Activated CD8-positive, alpha-beta T cell treated with anti-CD3 and anti-CD28 coated beads for 36 hours (primary cell): ENCODE measurements at places on chromosomes 6 and 20. TPM values are rescaled to one million over a fixed set of nuclear protein-coding genes. Genes with fewer than 3 reads are reported as not detected.
A peak's percentile ranks its signal among the peaks of the same experiment; 100 is the strongest.

DNA sequence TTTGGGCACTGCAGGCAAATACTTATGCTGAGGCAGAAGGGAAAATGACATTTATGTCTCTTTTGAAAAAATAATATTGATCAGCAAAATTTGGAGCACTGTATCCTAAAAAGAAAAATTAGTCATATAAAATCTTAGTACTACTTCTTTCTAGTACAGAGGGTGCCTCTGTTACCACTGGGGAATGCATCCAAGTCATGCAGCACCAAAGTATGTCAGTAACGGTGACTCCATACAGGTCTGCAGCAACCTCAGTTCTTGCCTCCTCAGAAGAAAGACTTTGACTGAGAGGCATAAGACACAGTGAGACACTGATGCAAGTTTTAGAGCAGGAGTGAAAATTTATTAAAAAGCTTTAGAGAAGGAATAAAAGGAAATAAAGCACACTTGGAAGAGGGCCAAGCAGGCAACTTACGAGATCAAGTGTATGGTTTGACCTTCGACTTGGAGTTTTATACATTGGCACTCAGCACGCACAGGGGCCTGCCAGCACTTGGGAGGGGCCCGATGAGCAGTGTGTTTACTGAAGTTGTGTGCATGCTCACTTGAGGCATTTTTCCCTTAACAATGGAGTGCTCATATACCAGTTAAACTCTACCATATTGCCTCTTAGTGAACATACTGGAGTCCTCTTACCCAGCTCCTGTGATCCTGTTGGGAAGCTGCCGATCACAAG lies 1244.8 kb downstream of the EPHA7 start:
- no peak for DNase-seq

DNA sequence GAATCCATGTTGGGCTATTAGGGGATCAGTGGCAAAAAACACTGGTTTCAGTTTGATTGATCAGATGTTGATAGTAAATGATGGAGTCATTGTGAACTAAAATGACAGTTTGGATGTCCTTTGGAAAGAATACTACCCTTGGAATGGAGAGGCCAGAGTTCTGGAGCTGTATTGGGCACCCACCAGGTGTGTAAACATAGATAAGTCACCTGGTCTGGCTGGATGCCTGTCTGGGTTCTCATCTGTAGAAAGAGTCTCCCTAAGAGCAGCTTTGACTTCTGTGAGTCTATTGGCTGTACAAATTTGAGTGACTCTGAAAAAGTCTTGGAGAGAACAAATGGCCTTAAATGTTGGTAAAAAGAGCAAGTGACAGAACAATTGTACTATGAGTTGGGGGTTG lies 115.0 kb downstream of the SCP2D1 start:
- DNase-seq: no peak

DNA sequence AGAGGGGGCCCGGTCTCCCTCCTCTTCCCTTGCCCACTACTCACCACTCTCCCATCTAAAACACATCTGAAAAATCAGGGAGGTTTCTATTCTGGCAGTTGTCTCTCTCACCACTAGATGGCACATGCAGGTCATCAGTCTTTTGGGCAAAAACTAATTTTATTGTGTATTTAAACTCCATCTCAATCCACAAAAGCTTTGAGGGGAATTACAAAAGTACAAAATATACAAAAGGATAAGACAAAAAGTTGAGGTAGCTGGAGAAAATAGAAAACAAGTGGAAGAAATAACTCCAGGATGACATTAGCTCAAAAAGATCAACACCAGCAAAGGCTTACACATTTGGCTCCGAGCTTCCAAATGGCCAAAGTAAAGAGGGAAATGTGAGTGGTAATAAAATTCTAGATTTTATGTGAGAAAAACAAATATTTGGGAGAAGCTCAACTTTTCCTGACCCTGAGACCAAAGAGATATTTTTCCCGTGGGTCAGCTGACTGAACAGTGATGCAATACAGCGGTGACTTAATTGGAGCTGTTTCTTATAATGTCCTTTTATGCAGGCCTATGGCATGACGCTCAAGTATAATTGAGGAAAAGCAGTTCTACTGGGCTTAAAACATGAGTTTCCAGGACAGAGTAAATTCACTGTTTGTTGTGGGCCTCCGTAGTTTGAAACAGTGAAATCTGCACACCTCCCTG lies 79.8 kb upstream of the CHD6 start:
- peak; percentile 26 for DNase-seq

GRCh38 chr6:10521104-10521808 lies at the start of gene GCNT2:
GCNT2 (plus strand) TSS chr6:10521351; CDS start chr6:10528912, 7,561 bp downstream.
- DNase-seq: no peak

DNA sequence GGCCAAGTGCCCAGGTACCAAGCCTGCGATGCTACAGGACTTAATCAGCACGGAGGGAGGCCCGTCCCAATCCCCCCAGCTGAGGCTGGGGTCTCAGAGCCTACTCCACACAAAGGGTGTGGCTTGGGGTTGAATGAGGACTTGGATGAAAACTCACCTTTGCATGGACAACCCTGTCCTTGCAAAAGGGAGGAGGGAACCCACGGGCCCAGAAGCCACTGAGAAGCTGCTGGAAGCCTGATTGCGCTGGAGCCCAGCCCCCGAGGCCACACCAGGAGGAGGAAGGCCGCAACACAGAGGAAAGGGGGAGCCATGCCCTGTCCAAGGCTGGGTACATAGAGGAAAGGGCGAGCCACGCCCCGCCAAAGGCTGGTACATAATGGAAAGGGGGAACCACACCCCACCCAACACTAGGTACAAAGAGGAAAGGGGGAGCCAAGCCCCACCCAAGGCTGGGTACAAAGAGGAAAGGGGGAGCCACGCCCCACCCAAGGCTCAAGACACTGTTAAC lies 158.8 kb downstream of the DLL1 start:
- DNase-seq: no peak

DNA sequence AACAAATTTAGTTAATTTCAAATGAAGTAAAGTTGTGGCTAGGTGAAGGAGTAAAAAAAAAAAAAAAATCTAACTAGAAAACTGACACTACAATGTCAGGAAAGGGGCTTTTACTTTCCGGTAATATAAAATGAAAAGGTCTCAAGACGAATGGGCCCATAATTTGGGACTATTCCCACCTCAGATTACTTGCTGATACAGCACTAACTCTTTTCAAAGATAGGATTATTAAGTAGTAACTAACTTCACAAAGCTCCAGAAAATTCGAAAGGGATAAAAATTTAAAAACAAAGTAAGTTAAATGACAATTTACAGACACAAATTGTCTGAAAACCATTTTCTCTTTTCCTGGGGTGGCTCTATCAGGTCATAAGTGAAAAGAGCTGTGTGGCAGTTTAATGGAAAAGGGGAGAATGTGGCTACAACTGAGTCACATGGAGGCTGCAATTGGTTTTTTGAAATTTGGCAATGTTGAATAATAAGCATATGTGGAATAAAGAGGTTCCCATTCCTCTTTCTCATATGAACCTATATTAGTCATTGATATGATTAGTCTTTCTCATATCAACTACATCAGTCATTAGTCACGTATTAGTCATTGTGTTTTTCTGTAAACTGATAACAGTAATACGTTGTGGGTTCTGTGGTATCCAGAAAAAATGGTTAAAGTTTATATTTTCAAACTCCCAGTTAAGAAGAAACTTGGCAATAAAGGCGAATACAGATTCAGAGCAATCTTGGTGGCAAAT lies 78.0 kb downstream of the RWDD2A start:
- DNase-seq: no peak

DNA sequence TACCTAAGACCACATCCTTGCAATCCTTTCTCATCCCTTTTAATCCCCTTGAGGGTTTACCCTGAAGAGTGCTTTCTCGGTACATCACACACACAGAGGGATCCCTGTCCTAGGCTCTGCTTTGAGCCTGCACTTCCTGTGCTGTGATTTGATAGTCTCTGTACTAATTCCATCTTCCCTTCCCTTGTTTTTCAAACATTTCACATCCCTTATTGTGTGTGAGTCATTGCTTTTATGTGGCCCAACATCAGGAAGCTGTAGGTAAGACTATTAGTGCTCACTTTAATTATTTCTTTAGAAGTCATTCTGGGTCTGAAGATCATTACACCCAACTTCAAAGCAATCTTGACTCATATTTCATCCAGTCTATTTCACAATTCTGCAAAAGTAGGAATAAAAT lies 57.2 kb upstream of the ANKEF1 start:
- no peak for DNase-seq

GRCh38 chr6:40342723-40343122 lies 244.4 kb downstream of the LRFN2 start:
- DNase-seq: no peak

DNA sequence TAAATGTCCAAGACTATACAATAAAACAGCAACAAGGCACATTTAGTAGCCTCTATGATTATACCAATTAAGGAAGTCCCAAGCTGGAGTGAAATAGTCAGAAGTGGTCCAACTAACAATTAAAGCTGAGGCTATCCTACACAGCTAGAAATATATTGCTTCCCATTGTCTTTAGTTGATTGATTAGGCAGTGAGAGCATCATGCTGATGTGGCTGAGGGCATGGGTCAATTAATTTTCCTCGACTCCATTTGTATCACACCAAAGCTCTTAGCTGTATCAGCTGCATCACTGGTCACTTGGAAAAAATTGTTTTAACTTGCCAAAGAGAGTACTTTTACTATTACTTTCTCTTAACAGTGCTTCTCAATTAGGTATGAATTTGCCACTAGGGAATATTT lies 328.7 kb upstream of the NT5E start:
- no peak for DNase-seq

GRCh38 chr20:8232332-8232731 lies 100.3 kb downstream of the PLCB1 start:
- DNase-seq: no peak

- no peak for DNase-seq
These were observed 107.3 kb downstream of the UST start for GRCh38 chr6:148854096-148854495.

- DNase-seq: no peak
These were observed 19.5 kb upstream of the DAAM2 start for GRCh38 chr6:39772559-39773273.

- peak; percentile 96 for DNase-seq
These were observed 186.7 kb downstream of the GJA10 start for GRCh38 chr6:90080876-90081481.

GRCh38 chr20:37498066-37498665 lies 22.9 kb upstream of the NNAT start:
- no peak for DNase-seq

FITM2 gene
- 2.0 TPM for total RNA-seq

UBE2C gene
- 151 TPM for total RNA-seq

NMBR gene
- total RNA-seq: not detected

ZBP1 gene
- 0.11 TPM for total RNA-seq

TMEM244 gene
- 0.54 TPM for total RNA-seq

NKX2-4 gene
- not detected for total RNA-seq

TSHZ2 gene
- 0.54 TPM for total RNA-seq

MUC21 gene
- total RNA-seq: not detected
